ENCODE measurements at places on chromosomes 7 and 10.

GRCh38 chr10:132690821-132691610, 94.9 kb downstream of the NKX6-2 start:
- H3K4me1 ChIP-seq = peaks cover 3% of the 10 kb centered on the region
- H3K27ac ChIP-seq = no peak overlapping the region
- DNase-seq = no peak
- peaks cover 10% of the 10 kb centered on the region for H3K36me3 ChIP-seq
- H3K27me3 ChIP-seq = no peaks in the 10 kb centered on the region

DNA sequence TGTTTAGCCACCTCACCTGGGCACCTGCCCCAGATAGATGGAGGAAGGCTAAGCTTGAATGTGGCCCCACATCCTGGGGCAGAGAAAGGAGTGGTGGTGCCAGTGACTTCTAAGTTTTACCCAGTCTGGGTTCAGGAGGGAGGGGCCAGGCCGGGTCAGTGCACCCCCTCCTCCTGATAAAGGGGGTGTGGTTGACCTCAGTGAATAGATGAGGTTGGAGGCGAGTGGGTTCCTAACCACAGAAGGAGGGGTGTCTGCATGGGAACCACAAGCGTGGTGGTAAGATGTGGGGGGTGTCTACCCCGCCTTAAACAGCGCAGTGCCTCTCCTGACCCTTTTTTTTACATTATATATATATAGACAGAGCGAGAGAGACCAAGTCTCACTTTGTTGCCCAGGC, 105.3 kb upstream of the KCTD7 start:
- no peak for DNase-seq
- no peak overlapping the region for H3K4me3 ChIP-seq
- no peaks in the 10 kb centered on the region for H3K4me1 ChIP-seq

DNA sequence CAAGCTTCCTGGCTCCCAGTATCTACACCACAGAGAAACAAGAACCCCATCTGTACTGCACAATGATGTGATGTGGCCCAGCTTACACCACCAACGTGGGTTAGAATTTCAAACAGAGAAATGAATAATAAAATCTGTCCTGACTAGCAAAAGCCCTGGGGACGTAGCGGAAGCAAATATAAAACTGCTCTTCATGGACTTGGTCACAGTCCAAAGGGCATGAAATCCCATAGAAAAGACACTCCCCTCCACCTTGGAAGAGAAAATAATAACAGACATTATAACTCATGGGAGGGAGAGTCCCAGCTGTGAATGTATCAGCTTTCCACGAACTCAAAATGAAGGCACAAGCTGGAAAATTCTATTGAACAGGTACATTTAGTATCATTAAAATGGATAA, 205.3 kb upstream of the GALNT17 start:
- H3K4me3 ChIP-seq = no peak overlapping the region
- H3K27ac ChIP-seq = no peak overlapping the region
- H3K27me3 ChIP-seq = no peaks in the 10 kb centered on the region
- no peak for DNase-seq
- no peaks in the 10 kb centered on the region for H3K4me1 ChIP-seq

GRCh38 chr10:21502348-21502740, 23.1 kb downstream of the SKIDA1 start:
- no peaks in the 10 kb centered on the region for H3K27me3 ChIP-seq
- H3K27ac ChIP-seq = no peak overlapping the region
- H3K4me1 ChIP-seq = no peaks in the 10 kb centered on the region
- H3K4me3 ChIP-seq = no peak overlapping the region
- DNase-seq = no peak
- H3K36me3 ChIP-seq = no peaks in the 10 kb centered on the region

- no peaks in the 10 kb centered on the region for H3K27me3 ChIP-seq
- no peak overlapping the region for H3K4me3 ChIP-seq
- no peaks in the 10 kb centered on the region for H3K36me3 ChIP-seq
These were observed 73.8 kb upstream of the JCAD start for GRCh38 chr10:30133198-30133597.

GRCh38 chr10:121459622-121460453, 138.4 kb downstream of the FGFR2 start:
- H3K36me3 ChIP-seq = no peaks in the 10 kb centered on the region
- H3K27ac ChIP-seq = peak overlapping the region; percentile 62
- peaks cover 16% of the 10 kb centered on the region for H3K4me1 ChIP-seq
- H3K27me3 ChIP-seq = no peaks in the 10 kb centered on the region
- DNase-seq = peak; percentile 7

All from thoracic aorta (tissue), 2 donors.